Stimulated activated CD8-positive, alpha-beta memory T cell treated with anti-CD3 and anti-CD28 coated beads, Interleukin-7, amount 100 ng/mL, for 1 hour (primary cell): ENCODE measurements at places on chromosomes 5 and 9.
A peak's percentile ranks its signal among the peaks of the same experiment; 100 is the strongest.

GRCh38 chr9:121196389-121196788 is 5.3 kb downstream of the RAB14 start:
- no peak for DNase-seq

DNA sequence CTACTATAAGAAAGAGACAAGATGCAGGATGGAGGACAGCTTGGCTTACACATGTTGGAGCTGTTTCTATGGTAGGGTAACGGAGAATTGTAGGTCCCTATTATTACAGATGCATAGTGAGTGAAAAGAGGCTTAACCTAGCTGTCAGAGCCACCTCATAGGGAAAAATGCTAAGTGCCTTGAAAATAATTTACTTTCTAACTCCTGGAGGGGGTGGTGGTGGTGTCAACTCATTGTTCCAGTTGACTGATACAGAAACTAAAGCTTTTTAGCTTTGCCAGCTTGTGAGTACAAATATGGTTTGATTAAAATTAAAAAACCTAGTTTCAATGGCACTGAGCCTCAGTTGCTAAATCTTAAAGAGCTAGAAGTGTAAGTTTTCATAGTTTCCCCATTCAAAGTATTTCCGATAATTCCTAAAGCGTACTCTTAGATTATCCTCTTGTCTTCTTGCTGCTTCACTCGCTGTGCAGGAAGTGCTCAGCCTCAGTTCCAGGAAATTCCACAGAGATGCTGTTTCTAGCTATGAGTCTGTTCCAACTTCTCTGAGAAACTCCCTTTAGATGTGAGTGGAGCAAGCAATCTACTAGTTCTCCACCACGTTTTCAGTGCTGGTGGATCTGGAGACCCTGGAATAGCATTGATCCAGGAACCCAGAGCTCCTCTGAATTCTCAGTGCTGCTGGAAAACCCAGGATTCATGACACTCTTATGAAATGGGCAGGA is 265.2 kb downstream of the DMAC1 start:
- no peak for DNase-seq

DNA sequence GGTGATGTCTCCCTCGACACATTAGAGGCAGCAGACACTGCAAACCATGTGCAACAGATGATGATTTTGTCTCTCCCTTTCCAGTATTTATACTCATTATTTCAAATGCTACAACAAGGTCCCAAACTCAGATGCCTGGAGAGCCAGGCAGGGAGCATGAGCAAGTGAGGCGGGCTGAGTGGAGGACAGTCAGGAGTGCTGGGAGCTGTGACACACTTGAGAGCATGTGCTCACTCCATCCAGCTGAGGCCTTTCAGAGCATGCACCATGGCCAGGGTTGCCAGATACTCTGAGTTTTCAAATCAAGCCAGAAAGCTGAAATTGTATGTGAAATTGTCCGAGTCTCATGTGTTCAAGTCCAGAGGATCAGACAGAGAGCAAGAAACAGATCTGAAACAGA is 55.8 kb upstream of the SLC2A8 start:
- no peak for DNase-seq

DNA sequence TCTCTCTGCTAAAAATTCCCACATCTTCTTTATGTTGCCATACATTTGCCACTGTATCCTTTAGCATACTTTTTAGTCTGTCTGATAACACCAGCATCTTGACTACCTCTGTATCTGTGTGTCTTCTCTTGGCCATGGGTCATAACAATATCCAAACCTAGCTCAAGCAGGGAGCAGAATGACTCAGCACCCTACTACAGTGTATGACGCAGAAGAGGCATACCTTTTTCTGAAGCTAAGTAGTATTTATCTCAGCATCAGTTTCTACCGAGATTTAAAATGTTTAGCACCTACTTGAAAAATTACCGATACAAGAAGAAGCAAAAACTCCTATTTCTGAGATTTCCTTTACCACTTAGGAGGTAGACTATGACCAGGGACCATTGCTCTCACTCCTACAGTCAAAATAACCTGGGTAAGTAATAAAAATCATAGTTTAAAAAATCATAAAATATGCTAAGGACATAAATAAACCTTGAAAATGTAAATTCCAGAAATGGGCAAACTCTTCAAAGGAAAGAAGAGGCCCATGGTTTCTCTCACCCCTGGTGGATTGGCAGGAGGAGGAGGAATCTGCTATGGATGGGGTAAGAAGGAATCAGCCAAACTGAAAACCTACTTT is 286.5 kb downstream of the MAST4 start:
- DNase-seq, result no peak

- no peak for DNase-seq
Observed at GRCh38 chr5:173450188-173450587, 122.0 kb upstream of the STC2 start.

GRCh38 chr5:170183816-170184687 is 48.7 kb upstream of the C5orf58 start:
- peak; percentile 6 for DNase-seq

- DNase-seq, result no peak
Observed at GRCh38 chr5:37448941-37449340, 69.8 kb downstream of the WDR70 start.

DNA sequence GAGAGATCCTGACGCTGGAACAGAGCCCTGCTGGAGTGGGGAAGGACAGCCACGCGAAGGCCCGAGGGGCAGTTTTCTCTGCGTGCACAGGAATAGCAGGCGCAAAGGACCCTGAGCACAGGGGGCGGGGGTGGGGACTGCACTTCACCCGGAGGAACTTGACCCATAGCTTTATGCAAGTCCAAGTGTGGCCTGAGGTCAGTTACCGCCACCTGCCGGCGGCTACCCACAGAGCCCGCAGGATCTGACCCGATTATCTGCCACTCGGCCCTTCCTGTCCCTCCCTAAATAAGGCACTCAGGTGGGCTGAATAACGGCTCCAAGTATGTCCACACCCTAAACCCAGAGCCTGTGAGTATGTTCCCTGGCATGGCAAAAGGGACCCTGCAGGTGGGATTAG is 65.4 kb upstream of the FCN1 start:
- no peak for DNase-seq

DNA sequence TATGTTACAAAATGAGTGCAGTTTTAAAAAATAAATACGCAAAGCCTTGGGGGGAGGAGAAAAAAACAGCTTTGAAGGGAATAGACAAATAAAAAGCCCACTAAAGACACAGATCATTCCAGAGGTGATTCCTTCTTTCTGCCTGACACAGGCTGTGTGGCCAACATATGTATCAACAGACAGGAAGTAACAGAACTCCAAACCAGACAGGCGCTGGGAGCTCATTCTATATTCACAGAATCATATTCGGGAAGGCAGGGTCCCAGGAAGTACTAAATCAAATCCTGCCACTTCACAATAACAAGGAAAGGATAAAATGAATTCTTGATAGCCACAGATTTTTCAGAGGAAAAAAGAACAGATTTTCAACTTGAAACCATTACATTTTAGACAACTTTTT is 62.1 kb downstream of the SEMA5A start:
- no peak for DNase-seq

GRCh38 chr9:35035851-35036701 is 36.3 kb downstream of the VCP start:
- no peak for DNase-seq

GRCh38 chr5:176734756-176735342 is 75.5 kb upstream of the UNC5A start:
- no peak for DNase-seq

GRCh38 chr9:77987880-77988525 is 43.6 kb downstream of the GNAQ start:
- DNase-seq, result no peak
